ENCODE measurements at places on chromosomes 2 and 18. TPM values are rescaled to one million over a fixed set of nuclear protein-coding genes. Genes with fewer than 3 reads are reported as not detected.

Gene PLCD4
- 0.29 TPM for total RNA-seq

Gene SERPINB12
- total RNA-seq: not detected

Gene SERPINB13
- not detected for total RNA-seq

Gene DCC
- not detected for total RNA-seq
